HCT116 (cell line): ENCODE measurements at places on chromosomes 5 and 9.

DNA sequence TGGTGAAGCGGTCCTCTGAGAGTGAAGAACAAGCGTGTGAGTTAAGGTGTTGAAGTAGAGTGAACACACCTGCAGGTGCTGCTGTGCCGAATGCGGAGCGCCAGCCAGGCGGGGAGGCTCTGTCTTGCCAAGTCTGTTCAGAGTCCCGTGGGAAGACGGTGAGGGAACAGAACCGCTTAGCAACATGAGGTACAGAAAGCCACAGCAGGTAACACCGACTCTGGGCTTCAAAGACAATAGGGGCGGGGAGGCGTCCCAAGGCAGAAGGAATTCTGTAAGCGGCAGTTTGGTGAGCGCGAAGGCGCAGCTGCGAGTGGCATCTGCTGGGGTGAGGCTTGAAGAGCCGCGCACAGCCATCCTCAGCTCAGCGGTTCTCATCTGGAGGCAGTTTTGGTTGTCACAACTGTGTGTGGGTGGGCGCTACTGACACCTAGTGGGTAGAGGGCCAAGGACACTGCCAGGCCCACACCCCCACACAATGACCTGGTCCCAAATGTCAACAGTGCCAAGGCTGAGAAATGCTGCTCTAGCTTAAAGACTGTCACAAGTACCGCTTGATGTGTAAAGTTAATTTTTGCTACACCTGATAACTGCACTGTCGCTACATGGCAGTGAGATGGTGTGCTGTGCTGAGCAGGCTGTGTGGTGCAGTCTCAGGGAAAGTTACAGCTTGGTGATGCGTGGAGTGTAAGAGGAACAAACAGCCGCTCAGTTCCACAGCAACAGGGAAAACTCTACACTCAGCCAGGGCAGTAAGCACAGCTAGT is 67.4 kb upstream of the TBC1D9B start:
- H3K4me1 ChIP-seq = no peaks in the 10 kb centered on the region
- no peaks in the 10 kb centered on the region for H3K36me3 ChIP-seq
- H3K27ac ChIP-seq = no peak overlapping the region
- DNase-seq = no peak
- H3K4me3 ChIP-seq = no peak overlapping the region

DNA sequence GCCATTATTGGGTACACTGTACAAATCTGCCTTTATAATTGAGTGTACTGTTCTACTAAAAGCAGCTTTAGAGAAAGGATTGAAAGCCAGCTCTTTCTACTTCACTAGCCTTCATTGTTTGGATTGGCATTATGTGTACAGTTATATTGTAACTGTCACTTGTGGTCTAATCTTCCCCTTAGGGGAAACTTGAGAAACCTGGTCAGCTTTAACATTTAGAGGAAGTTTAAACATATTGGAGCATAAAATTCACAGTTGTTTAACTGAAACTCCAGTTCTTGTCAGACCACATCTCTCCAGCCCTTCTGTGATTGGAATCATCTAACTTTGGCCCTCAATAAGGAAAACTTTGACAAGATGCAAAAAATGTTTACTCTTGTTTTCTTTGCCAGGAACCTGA is 24.6 kb downstream of the PIK3R1 start:
- no peak overlapping the region for H3K27ac ChIP-seq
- no peaks in the 10 kb centered on the region for H3K27me3 ChIP-seq

DNA sequence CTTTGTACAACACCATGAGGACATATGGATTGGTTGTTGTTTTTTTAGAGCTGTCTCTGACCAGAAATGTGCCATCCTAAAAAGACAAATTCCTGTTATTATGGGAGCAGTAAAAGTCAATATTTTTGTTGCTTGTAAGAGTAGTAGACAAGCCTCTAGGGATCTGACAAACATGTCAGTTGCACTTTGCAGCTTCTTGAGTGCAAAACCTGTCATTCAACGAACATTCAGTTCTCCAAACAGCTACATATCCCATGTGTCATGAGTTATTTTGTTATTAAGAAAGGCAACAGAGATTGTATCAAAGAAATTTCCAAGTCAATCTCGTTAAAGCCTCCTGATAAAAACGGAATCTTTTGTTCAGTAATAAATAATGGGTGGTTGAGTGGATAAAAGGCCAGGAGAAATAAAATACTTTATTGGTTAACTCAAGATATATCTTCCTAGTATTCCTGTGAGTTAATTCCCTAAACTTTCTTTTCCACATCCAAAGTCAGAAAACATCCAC is 18.1 kb downstream of the C5orf58 start:
- no peak overlapping the region for H3K4me3 ChIP-seq
- H3K36me3 ChIP-seq = no peaks in the 10 kb centered on the region
- H3K27me3 ChIP-seq = peaks cover 93% of the 10 kb centered on the region
- no peaks in the 10 kb centered on the region for H3K4me1 ChIP-seq
- no peak for DNase-seq
- no peak overlapping the region for H3K27ac ChIP-seq

DNA sequence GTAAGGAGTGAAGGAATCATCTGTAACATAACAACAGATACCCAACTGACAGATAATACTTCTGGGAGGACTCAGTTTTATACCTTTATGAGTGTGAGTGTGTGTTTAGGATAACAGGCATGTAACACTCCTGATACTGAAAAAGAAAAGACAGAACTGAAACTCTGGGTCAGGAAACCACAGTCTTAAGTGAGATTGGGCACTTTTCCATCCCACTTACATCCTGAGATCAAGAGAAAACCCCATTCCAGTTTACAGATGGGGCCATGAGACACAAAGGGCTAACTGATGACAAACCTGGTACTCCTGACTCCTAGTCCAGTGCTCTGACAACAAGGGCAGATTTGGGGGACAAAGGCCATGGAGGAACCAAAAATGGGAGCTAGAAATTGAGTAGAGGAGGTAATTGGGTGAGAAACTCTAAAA is 18.0 kb downstream of the IL5 start:
- no peaks in the 10 kb centered on the region for H3K27me3 ChIP-seq
- no peak overlapping the region for H3K27ac ChIP-seq
- DNase-seq = no peak

- no peak for DNase-seq
- no peak overlapping the region for H3K4me3 ChIP-seq
- H3K27me3 ChIP-seq = no peaks in the 10 kb centered on the region
Observed at GRCh38 chr9:114375386-114376175, 12.2 kb downstream of the AKNA start.

GRCh38 chr5:138463419-138464007 is 1.8 kb upstream of the EGR1 start:
- H3K27me3 ChIP-seq = no peaks in the 10 kb centered on the region
- H3K4me1 ChIP-seq = peaks cover 40% of the 10 kb centered on the region
- no peak for DNase-seq
- H3K27ac ChIP-seq = peak overlapping the region; percentile 88
- H3K36me3 ChIP-seq = peaks cover 4% of the 10 kb centered on the region
